ENCODE measurements at places on chromosomes 1 and 21.

GRCh38 chr21:28608646-28609045, 384.0 kb downstream of the LTN1 start:
- DNase-seq: no peak

DNA sequence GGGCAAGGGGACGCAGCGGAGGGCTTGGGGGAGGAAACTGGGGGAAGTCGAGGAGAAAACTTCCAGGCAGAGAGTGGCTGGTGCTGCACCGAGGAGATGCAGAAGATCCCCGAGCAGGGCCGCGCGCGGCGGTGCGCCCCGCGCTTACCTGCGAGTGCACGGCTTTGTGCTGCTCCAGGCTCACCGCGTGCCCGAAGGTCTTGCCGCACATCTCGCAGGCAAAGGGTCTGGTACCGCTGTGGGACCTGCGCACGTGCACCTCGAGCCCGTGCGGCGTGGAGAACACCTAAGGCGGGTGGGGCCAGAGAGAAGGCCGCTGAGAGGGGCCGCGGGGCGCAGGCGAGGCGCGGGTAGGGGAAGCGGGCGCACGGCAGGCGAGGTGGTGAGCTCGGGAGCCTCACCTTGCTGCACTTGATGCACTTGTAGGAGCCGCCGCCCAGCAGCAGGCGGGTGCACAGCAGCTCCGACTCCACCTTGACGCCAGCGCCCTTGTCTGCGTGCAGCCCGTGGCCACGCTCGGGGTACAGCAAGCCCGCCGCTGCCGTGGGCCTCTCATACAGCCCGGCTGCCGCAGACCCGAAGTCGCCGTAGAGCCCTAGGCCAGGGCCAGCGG, 6.4 kb downstream of the GFI1 start:
- DNase-seq: no peak

DNA sequence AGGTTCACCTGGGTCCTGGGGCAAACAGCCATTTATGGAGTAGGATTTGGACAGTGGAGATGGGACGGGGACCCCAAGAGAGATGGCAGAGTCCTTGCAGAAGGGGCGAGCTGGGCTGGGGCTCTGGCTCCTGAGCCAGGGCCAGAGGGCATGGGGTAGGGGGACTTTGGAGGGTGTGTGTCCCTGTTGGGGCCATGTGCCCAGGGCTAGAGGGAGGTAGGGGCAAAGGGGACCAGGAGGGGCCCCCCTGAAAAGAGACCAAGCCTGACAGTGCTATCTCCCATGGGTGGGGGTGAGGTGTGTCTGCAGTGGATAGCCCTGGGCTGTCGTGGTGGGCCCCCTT, 92.3 kb downstream of the TRIM11 start:
- no peak for DNase-seq

DNA sequence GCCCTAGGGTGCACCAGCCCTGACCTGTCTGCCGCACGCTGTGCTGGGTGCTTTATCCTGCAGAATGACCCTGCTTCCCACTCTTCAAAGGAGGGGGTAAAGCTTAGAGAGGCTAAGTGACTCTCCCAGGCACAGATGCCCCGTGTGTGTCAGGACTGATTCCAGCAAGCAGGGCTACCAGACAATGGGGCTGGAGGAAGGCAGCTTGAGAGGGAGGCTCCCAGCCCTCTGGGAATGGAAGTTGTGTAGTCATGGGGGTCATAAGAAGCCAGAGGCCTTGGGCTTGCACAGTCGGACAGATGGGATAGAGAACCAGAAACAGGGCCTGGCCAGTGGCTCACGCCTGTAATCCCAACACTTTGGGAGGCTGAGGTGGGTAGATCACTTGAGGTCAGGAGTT, 94.1 kb upstream of the KLHDC7A start:
- no peak for DNase-seq

DNA sequence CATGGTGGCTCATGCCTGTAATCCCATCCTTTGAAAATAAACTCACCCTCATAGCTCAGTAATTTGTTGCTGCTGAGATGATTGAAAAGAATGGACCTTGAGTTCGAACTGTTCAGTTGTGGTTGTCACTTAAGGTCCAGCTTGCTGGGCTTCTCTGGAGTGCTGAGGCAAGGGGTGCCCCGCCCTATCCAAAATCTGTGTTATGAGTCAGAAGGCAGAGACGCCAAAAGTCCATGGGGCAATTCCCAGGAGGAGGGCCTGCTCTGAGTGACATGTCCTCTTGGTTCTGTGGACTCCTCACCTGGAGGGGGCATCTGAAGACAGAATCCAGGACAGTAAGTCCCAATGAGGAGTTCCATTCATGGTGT, 64.8 kb downstream of the MYOM3 start:
- DNase-seq: no peak

DNA sequence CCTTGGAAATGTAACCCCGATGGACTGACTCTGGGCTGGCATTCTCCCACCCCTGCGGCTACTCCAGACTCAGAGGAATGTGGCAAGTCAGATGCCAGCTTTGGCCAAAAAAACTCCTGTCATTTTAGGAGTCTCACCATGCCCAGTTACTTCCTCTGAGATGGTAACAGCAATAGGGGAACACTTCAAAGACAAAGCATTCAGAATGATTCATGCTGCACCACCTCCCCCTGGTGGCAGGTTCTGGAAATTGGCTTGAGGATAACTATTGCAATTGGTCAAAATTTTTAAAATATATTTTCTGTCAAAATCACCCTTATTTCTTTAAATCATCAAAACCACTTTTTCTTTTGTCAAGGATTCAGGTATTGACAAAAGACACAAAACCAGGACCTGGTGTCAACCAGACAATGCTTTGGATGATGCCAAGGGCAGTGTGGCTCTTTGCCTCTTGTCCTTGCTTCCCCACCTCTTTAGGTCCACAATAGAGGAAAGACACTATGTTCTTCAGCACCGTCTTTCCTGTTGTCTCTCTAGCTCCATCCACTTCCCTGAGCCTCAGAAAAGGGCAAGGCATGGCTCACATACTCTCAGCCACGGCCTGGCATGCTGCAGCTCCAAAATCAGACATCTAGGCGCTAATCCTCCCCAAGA, 9.9 kb upstream of the CDCA8 start:
- peak; percentile 54 for DNase-seq

DNA sequence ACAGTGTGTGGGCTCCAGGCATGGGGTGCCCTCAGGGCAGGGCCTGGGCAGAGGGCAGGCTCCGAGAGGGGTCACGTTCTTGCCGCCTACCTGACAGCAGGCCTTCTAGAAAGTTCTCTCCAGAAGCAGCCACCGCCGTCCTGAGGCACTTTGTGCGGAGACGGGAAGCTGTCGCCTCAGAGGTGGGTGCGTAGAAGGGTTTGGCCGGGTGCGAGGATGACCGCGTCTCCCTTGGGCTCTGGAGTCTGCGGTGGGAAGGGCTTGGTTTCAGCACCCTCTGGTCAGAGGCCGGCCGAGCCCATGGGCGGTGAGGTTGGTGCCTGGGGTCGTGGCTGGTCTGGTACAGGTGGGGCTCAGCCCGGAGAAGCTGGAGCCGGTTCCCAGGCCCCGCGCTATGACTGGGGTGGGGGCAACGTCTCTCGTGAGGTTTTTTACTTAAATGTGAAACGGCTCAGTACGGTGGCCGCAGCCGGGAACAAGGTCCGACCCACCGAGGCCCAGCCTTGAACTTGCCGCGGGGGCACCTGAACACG, 10.1 kb upstream of the TTLL10 start:
- no peak for DNase-seq

- no peak for DNase-seq
Measured at GRCh38 chr1:155124503-155125463, 2.9 kb upstream of the EFNA1 start.

- no peak for DNase-seq
Measured at GRCh38 chr21:38468989-38469388, 29.3 kb downstream of the ERG start.

- no peak for DNase-seq
Measured at GRCh38 chr1:117732065-117732797, 126.4 kb downstream of the TENT5C start.

GRCh38 chr1:6593810-6594209, 8.9 kb downstream of the KLHL21 start:
- no peak for DNase-seq

GRCh38 chr1:91809317-91809716, 76.6 kb downstream of the TGFBR3 start:
- no peak for DNase-seq

DNA sequence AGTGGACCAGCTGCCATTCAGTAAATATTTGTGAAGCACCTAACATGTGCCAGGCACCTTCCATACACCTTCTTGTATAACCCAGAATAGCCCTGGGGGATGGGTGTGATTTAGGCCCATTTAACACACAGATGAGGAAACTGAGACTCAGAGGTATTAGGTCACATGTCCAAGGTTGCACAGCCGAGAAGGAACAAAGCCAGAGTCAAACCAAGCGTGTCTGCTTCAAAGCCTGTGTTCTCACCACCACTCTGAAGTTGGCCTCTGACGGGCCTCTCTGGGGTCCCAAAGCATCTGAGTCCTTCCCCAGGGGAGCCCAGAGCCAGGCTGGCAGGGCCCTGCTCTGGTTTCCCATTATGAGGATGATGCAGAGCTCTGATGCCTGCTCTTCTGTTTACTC, 65.1 kb downstream of the LACTBL1 start:
- DNase-seq: no peak

GRCh38 chr1:37288900-37289299, 185.5 kb upstream of the ZC3H12A start:
- no peak for DNase-seq

GRCh38 chr1:15254559-15254958, 7.5 kb downstream of the FHAD1 start:
- no peak for DNase-seq

GRCh38 chr21:31103163-31103562, 64.9 kb upstream of the KRTAP19-8 start:
- no peak for DNase-seq

DNA sequence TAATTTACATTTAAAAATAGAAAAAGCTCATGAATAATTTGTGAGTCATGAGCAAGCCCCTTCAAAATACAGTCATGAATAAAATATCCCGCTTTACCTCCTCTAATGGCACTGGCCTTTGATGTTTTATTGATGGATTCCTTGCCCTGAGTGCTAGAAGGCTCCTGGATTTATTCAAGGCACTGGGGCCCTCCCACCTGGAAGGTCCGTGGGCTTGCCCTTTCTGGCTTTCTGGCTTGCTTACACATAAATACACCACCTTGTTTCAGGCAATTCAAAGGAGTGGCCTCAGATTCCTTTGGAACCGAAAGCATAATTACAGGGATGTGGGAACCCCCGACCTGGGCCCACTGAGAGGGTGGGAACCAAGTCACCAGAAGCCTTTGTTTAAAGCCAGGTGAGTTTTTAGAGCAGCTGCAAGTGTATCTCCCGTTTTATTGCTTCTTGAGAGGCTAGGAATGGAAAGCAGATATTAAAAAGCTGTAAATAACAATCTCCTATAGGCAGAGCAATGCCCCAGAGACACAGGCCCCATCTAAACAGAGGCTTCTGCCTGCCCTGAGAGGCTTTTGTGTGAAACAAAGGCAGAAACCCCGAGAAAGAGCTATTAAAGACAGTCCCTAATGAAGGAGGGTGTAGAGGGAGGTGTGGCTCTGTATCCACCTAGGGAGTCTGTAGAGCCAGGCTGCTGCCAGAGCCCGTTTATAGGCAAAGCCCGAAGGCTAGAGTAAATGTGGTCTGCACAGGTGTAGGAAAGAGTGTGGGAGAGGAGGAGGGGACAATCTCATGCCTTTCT, 126.4 kb downstream of the FAM78B start:
- DNase-seq: no peak

DNA sequence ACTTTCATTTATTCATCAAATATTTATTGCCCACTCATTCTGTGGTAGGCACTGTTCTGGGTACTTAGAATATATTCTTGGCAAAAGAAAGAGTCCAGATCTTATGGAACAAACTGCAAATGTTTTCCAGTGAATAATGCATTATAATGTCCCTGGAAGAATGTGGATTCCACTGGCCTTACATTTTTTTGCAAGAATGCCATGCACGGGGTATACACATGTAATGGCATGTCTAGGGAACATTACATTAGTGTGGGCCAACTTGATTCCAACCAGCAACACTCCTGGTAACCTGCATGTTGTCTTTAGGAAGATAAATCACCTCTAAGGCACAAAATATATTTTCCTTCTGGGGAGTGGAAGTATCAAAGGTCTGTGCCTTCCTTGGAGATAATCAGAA, 33.0 kb upstream of the IFI44L start:
- no peak for DNase-seq

DNA sequence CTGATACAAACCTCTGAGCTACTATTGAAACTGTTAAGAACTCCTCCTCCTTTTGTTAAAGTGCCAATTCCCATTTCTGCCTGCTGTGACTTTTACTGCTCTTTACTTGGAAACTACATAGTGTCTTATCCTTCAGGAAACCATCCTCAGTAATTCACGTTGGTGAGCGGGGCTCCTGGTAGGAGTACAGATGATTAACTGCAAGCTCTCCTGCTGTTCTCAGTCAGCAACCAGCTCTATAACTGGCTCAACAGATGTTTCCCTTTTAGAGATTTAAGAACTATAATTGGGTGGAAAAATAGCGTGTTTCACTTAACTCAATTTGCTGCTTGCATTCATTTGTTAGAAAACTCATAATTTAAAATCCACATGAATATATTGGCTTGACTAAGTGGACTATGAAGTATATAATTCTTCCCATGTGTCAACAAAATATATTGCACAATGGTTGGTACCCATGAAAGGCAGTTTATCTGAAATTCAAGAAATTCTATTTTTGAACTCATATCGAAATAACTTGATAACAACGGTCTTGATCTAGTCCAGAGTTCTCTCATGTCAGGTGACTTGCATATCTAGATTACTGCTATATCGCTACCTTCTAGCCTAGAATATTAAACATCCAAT, 574.0 kb downstream of the KCNT2 start:
- no peak for DNase-seq

DNA sequence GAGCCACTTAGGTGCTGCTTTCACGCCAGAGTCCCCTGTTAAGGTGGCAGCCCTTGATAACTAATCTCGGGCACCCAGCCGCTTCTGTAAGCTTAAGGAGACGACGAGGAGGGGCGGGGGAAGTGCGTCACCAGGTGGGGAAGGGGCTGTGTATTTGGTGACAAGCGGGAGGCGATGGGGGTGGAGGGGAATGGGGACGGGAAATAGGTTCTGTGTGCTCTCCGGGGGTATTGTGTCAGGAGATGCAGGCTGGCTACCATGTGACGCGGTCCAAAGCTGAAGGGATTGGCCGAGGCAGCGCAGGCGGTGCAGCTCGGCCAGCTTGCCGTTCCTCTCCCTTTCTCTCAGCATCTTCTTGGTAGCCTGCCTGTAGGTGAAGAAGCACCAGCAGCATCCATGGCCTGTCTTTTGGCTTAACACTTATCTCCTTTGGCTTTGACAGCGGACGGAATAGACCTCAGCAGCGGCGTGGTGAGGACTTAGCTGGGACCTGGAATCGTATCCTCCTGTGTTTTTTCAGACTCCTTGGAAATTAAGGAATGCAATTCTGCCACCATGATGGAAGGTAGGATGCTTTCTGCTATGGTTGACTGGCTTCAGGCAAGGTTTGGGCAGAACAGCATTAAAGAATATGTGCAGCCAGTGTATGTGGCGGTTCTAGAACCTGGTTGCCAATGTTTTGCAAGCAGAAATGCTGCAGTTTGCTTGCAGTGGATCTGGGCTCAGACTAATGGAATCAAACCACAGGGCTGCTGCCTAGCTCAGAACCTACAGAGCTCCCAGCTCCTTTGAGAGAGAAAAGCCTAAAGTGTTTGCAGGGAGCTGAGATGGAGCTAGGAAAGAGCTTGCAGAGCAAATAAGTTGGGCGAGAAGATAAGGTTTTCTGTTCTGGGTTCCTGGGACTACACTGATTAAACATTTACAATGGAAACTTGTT, at the start of gene SGIP1:
Gene SGIP1, plus strand, starts transcription at position 350 of the 937 bp plus-strand sequence. Its CDS starts 206 bp downstream, at position 556.
- DNase-seq: no peak

Measured in activated T-helper 1 cell treated with anti-CD3 and anti-CD28 coated beads, Interleukin-2, amount 50 U/mL, for 16 hours (primary cell).